ENCODE measurements at places on chromosomes 4 and X.

DNA sequence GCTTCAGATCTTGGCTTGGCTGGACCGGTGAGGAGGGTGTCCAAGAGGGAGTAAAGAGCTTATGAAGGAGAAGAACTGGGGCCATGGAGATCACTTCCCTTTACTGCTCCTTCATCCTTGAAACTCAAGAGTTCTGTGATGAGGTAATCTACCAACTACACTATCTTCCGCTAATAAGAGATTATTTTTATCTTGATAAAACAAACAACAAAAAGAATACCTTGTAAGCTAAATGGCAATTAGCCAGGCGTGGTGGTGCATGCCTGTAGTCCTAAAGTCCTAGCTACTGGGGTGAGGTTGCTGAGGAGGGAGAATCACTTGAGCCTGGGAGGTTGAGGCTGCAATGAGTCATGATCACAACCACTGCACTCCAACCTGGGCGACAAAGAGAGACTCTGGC is 47.4 kb downstream of the HAUS3 start:
- no peak for DNase-seq

DNA sequence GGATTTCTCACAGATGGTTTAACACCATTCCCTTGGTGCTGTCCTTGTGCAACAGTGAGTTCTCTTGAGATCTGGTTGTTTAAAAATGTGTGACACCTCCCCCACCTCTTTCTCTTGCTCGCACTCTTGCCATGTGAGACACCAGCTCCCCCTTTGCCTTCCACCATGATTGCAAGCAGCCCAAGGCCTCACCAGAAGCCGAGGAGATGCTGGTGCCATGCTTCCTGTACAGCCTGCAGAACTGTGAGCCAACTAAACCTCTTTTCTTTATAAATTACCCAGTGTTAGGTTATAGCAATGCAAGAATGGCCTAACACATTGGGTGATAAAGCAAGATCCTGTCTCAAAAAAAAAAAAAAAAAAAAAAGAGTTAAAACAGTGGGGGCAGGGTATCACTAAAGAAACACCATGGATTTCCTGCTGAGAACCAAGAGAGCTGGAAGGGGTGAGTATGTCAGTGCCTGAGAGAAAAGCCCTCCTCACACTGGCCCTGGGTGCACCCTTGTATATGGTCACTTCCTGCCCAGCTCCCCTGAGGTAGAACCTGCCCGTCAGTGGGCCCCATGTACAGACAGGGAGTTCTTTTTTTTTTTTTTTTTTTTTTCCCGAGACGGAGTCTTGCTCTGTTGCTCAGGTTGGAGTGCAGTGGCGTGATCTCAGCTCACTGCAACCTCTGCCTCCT is 46.4 kb downstream of the APOO start:
- no peak for DNase-seq

DNA sequence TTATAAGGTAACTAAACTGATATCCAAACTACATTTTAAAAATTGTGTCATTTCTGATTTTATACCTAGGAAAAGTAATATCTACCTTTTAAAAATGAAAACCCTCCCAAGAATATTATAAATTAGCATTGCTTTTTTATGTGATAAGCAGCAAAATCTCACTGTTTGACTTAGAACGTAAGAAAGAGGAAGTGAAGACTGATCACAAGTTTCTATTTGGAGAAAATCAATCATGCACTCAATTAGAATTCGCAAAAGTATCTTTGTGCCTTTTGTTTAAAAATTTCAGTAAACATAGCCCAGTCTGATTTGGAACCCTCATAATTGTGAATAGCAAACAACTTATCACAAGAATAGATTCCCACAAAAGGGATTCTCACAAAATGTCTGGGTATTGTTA is 142.7 kb downstream of the TENM3 start:
- no peak for DNase-seq

- no peak for DNase-seq
These were observed at the start of gene DMD for GRCh38 chrX:33211356-33212260. Gene DMD, minus strand, starts transcription at chrX:33211549. Its CDS starts 237 bp downstream, at chrX:33211312.

DNA sequence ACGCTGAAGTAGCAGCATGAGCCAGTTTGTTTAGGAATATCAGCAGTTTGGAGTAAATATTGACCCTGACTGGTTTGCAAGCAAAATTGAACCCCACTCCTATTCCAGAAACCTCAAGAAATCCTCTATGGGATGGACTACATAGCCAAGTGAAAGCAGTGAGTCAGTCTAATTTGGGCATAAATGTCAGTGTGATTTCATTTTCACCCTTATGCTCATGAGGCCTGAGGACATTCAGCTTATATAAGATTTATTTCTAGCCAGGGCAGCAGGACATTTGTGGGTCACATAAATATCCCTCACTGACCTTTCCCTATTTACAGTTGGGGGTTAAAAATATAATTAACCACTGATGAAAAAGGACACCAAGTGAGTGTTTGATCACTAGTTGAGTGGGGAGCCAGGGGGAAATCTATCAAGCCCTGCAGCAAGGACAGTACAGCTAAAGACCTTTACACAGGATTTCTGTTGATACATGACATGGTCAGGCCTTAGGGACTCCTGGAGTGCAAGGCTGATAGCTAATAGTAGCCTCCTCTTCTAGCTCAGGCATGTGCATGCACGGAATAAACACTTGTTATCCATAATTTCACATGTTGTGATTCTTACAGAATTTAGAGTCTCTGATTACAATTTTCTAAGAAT is 996.9 kb upstream of the GRIA3 start:
- DNase-seq = no peak

- no peak for DNase-seq
These were observed 6.3 kb upstream of the ATP10D start for GRCh38 chr4:47478804-47479203.

- DNase-seq = no peak
These were observed 14.3 kb downstream of the JCHAIN start for GRCh38 chr4:70651864-70652506.

- no peak for DNase-seq
These were observed 552.7 kb upstream of the SLIT2 start for GRCh38 chr4:19698961-19699360.

- DNase-seq = no peak
These were observed 168.5 kb downstream of the FAT4 start for GRCh38 chr4:125483278-125483677.

GRCh38 chrX:130851569-130851968 is 51.4 kb downstream of the ENOX2 start:
- no peak for DNase-seq

DNA sequence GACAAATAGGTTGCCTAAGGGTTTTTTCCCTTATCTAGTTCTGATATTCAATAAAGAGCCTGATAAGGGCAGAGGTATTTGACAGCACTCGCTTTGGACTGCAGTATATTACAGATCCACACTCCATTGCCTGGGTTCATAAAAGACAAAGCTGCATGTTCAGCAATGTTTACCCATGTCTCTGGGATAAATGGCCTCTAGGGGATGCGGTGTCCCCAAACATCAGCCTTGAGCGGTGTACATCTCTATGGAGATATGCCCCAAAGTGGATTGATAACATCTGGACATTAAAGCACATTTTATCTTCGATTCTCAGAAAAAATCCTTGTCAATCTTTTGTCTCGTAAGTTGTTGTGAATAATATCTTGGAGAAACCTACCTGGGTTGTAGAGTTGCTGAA is 660.8 kb upstream of the AADAT start:
- DNase-seq = no peak

- no peak for DNase-seq
These were observed 165.3 kb upstream of the FTHL17 start for GRCh38 chrX:31237189-31237588.

- DNase-seq = no peak
These were observed 154.4 kb downstream of the AMMECR1 start for GRCh38 chrX:110163488-110163887.

DNA sequence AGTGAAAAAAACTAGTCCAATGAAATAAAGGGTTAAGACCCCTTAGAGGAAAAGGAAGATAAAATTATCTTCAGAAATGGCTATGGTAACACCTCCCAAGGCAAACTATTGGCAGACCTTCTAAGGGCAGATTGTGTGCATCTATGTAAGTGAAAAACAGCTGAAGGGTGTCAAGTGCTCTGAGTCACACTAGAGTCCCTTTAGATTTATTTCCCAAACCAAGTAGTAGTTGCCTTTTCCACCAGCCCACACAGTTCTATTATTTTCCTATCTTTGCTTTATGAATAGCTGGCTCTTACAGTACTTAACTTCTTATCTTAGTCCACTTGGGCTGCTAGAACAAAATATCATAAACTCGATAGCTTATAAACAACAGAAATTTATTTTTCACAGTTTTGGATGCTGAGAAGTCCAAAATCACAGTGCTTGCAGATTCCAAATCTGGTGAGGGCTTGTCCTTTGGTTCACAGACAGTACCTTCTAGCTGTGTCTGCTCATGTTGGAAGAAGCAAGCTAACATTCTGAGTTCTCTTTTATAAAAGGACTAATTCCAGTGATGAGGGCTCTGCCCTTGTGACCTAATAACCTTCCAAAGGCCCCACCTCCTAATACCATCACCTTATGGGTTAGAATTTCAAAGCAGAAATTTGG is 143.6 kb downstream of the GRID2 start:
- no peak for DNase-seq

DNA sequence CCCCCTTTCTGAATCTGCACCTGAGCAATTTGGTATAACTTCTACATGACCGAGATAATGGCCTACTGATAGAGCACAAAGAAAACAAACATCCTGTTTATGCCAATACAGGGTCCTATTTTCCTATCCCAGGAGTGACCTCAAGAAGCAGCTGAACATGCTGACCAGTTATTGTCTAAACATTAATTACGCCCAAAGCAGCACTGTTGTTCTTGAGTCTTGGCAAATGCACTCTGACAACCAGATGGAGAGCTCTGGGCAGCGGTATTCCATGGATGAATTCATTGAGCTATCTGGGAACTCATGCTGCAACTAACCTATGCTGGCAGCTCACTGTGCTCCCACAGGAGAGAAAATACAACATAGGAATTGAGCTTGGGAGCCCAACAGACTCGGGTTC is 52.6 kb downstream of the PCYT1B start:
- no peak for DNase-seq

- no peak for DNase-seq
These were observed 9.1 kb upstream of the RNF4 start for GRCh38 chr4:2459589-2460349.

DNA sequence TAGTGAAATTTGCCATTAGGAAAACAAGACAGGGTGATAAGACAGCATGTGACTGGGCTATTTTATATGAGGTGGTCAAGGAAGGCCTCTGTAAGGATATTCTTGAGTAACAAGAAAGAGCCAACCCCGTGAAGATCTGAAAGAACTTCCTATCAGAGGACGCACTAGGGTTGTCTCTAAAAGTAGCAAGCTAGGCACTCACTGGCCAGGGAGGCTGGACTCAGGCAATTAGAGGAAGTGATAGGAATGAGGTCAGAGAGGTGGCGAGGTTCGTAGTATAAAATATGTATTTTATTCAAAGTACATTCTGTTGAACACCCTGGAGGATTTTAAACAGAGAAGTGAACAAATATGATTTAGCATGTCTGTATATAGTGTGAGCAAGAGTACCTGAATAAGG is 4.6 kb downstream of the BMPR1B start:
- DNase-seq = no peak

DNA sequence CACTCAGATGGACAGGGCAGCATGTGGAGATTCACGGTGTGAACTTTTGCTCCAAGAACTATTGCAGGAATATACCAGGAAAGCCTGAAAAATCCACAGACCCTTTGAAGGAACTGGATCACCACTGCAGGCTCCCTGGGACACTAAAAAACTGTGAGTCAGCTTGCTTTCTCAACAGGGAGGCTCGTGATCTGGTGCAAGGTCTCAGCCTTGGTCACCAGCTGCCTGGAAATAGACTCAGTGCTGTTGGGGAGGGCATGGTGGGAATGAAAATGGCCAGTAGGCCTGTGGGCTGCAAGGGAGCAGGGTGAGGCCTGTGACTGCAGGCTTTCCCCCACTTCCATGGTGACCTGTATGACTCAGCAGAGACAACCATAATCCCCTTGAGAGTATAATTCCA is 426.4 kb upstream of the RPS6KA3 start:
- DNase-seq = no peak

DNA sequence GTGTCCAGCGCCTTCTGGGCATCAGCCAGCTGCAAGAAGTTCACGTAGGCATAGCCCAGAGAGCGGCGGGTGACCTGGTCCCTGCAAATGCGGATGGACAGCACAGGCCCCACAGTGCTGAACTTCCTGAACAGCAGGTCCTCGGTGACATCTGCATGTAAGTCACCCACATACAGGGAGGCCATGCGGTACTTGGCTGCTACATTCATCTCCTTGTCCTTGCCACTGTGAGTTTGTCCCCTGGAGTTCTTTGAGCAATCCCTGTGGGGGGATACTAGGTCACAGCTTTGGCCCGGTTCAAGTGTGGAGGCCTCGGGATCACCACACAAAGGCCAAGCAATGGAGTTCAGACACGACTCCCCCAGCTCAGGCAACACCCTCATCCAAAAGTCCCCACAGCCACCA is 776 bp downstream of the PABPC4L start:
- DNase-seq = no peak

GRCh38 chr4:25839687-25840086 is 23.1 kb downstream of the SEL1L3 start:
- DNase-seq = no peak

- no peak for DNase-seq
These were observed 961 bp upstream of the NOCT start for GRCh38 chr4:139014371-139015268.

DNA sequence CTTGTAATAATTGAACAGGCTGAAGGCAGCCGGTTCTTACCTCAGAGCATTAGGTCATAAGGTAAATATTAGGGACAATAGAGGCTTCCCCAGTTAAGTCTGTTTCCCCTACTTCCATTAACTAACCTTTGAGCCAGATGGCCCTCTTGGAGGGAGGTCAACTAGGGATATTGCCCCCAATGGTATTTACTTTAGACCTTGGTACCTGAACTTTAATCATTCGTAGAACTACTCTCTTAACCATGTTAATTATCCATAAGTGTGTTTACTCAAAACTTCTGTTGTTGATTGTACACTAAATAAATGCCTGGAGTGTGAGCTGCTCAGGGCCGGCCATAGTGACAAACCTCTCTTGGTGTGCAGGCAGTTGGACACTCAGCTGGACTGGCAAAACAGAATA is 1843.5 kb upstream of the AGA start:
- DNase-seq = no peak

GRCh38 chr4:26191353-26191752 is 129.5 kb upstream of the RBPJ start:
- DNase-seq = no peak

DNA sequence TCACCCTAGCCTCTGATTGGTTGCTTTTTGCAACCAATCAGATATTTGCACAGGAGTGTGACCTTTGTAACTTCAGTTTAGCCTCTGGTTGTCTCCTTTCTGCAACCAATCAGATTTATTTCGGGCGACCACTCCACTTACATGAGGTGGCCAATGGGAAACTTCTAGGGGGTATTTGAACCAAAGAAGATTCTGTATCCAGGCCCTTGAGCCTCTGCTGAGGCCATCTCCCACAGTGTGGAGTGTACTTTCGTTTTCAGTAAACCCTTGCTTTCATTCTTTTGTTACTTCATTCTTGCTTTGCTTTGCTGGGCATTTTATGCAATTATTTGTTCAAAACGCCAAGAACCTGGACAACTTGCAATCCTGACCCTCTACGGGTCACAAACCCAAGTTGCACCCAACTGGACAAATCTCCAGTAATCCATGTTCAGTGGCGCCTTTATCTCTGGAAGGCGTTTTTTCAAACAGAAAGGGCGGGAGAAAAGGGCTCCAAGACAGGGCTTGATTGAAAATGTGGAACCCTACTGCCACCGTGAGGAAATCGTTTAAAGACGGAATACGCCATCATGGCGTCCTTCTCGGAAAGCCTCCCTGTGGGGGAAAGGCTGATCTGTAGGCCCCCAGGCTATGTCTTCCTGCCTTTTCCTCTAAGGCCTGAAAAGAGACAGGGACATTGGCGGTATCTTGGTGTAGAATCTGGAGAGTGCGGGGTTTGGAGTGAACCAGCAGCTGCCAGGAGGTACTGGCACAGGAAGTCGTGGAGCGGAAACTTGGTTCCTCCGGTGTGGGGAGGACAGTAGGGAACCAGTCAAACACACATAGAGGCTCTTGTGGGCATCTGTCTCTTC is 184.6 kb downstream of the OR13H1 start:
- DNase-seq = peak; percentile 72
